ENCODE measurements at places on chromosomes 6 and 20.

- peak overlapping the region; percentile 72 for H3K4me3 ChIP-seq
- peak overlapping the region; percentile 47 for H3K27ac ChIP-seq
- peaks cover 7% of the 10 kb centered on the region for H3K4me1 ChIP-seq
- H3K36me3 ChIP-seq: no peaks in the 10 kb centered on the region
- peak; percentile 89 for DNase-seq
These were observed 7.4 kb upstream of the SLC12A5 start for GRCh38 chr20:46021361-46022359.

DNA sequence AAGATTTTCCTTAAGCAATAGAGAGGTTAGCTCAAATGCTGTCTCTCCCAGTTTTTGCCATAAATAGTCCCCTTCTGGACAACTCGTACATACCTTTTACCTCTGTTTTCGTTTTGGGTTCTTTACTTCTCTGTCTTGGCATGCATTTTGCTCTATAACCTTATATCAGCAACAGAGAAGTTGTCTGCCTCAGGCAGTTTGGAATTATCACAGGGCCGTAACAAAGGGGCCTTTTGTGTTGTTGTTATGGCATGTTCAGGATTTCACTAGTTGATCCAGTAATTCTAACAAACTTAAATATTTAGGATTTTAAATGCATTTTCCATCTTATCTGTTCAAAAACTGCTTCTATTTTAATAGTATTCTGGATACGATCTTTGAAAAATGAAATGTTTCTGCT lies 259.8 kb downstream of the CD109 start:
- no peaks in the 10 kb centered on the region for H3K27me3 ChIP-seq
- no peaks in the 10 kb centered on the region for H3K4me1 ChIP-seq
- no peak for DNase-seq
- H3K36me3 ChIP-seq: no peaks in the 10 kb centered on the region
- no peak overlapping the region for H3K27ac ChIP-seq
- H3K4me3 ChIP-seq: no peak overlapping the region

- no peaks in the 10 kb centered on the region for H3K36me3 ChIP-seq
- H3K27me3 ChIP-seq: no peaks in the 10 kb centered on the region
- H3K4me3 ChIP-seq: no peak overlapping the region
These were observed 43.3 kb downstream of the PPARD start for GRCh38 chr6:35385457-35386202.

DNA sequence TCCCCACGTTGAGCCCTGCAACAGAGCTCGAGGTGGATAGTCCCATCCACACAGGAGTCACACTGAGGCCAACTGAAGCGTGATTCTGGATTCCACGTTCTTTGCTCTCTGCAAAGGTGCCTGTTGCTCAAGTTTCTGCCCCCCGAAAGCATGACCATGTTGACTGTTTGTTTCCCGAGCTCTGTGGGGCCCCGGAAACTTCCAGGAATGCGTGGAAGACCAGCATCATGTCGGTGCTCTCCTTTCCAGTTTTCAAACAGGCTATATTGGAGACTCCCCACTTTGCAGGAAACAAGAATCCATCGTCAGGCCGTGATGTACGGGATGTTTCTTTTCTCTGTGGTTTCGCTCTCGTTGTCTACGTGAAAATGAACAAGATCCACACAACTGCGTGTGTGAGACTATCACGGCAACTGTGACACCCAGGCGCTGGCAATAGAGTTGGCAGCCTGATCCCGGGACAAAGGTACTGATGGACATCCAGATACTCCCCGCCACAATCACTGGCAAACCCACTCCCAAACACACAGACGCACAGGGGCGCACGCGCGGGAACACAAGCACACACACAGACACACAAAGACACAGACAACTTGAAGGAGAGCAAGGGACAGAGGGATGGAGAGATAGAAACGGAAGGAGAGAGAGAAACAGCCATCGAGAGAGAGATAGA lies 444.6 kb upstream of the DEFB115 start:
- H3K36me3 ChIP-seq: no peaks in the 10 kb centered on the region
- H3K27me3 ChIP-seq: no peaks in the 10 kb centered on the region
- H3K4me3 ChIP-seq: no peak overlapping the region
- no peak for DNase-seq
- H3K27ac ChIP-seq: no peak overlapping the region
- H3K4me1 ChIP-seq: peaks cover 3% of the 10 kb centered on the region

DNA sequence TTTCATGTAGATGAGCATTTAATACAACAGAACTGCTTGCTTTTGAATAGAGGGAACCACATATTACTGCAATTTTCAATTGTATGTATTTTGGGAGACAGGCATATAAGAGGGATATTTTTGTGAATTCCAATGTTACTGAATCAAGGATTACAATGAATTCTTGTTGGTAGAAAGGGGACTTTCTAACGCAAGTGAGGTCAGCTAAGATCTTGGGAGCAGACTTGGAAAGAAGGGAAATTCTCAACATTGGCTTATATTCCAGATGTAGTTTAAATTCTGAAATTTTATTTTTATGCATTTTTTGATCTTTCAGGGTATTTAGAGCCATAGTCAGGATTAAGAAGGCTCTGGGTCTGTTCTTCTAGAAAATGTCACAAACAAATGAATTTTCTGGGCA lies 43.3 kb upstream of the CTAGE9 start:
- no peaks in the 10 kb centered on the region for H3K27me3 ChIP-seq
- no peaks in the 10 kb centered on the region for H3K36me3 ChIP-seq
- H3K4me1 ChIP-seq: no peaks in the 10 kb centered on the region
- no peak overlapping the region for H3K27ac ChIP-seq
- no peak for DNase-seq

GRCh38 chr6:15905488-15906419 lies 223.1 kb upstream of the MYLIP start:
- H3K27ac ChIP-seq: no peak overlapping the region
- H3K4me1 ChIP-seq: no peaks in the 10 kb centered on the region
- H3K36me3 ChIP-seq: no peaks in the 10 kb centered on the region
- no peak for DNase-seq
- H3K4me3 ChIP-seq: no peak overlapping the region

DNA sequence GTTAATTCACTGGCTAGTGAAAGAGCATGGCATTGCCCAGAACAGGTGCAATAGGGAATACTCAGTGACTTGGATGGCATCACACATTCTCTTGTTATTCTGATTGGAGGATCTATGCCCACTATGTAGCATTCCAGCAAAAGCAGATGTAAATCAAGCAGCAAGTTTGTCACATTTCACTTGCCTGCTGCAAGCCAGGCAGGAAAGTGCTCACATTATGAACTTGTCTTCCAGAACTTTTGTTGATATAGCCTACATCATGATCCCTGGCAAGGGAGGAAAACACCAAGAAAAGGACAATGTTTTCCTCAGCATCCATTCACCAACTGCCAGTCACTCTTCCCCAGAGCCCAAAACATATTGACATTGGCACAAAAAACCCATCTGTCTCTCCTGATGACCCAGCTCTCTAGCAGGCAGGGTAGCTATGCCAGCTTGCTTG lies 77.8 kb downstream of the ARHGAP18 start:
- DNase-seq: no peak
- no peak overlapping the region for H3K4me3 ChIP-seq
- H3K27me3 ChIP-seq: no peaks in the 10 kb centered on the region
- H3K36me3 ChIP-seq: no peaks in the 10 kb centered on the region

GRCh38 chr6:6793388-6794250 lies 205.1 kb downstream of the LY86 start:
- H3K27me3 ChIP-seq: no peaks in the 10 kb centered on the region
- no peak overlapping the region for H3K4me3 ChIP-seq
- DNase-seq: no peak
- no peak overlapping the region for H3K27ac ChIP-seq

DNA sequence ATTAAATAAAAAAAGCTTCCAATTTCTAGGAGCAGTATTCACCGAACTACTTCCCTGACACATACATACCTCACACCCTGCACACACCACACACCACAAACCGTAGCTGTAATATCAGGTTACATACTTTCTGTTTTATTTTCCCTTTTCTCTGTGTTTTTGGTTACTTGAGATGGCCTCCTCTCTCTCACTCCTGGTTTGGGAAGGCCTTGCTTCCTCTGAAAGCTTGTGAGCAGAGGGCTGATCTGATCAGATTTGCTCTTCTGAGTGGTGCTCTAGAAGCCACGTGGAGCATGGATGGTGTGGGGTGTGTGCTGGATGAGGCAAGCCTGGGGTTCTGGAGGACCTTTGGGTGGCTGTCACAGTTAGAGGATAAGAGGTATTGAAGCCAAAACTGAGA lies 20.9 kb downstream of the UTRN start:
- no peak for DNase-seq
- H3K4me1 ChIP-seq: peaks cover 5% of the 10 kb centered on the region
- H3K27me3 ChIP-seq: no peaks in the 10 kb centered on the region
- peaks cover 29% of the 10 kb centered on the region for H3K36me3 ChIP-seq

- no peaks in the 10 kb centered on the region for H3K36me3 ChIP-seq
- H3K27me3 ChIP-seq: no peaks in the 10 kb centered on the region
- peaks cover 3% of the 10 kb centered on the region for H3K4me1 ChIP-seq
- H3K27ac ChIP-seq: no peak overlapping the region
- H3K4me3 ChIP-seq: no peak overlapping the region
- DNase-seq: no peak
These were observed 176.8 kb downstream of the NFATC2 start for GRCh38 chr20:51365670-51366069.

- peaks cover 3% of the 10 kb centered on the region for H3K27me3 ChIP-seq
- H3K4me3 ChIP-seq: peak overlapping the region; percentile 48
- peak overlapping the region; percentile 95 for H3K27ac ChIP-seq
These were observed 12.5 kb downstream of the VSTM2L start for GRCh38 chr20:37915434-37915787.

DNA sequence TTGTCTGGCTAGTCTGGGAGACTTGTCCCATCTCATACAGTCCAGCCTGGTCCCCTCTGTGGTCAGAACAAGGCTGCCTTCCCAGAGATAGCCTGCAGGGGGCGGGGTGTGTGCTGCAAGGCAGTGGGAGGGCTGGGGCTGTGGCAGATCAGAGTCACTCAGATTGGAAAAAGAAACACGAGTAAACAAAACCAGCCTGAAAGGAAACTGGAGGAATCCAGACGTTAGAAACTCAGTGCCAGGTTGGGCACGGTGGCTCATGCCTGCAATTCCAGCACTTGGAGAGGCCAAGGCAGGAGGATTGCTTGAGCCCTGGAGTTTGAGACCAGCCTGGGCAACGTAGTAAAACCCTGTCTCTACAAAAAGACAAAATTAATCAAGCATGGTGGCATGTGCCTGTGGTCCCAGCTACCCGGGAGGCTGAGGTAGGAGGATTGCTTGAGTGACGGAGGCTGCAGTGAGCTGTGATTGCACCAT lies 20.2 kb downstream of the LEMD2 start:
- H3K4me3 ChIP-seq: no peak overlapping the region
- H3K27me3 ChIP-seq: peaks cover 1% of the 10 kb centered on the region
- DNase-seq: peak; percentile 73
- peaks cover 12% of the 10 kb centered on the region for H3K4me1 ChIP-seq

- peaks cover 8% of the 10 kb centered on the region for H3K4me1 ChIP-seq
- DNase-seq: no peak
- no peak overlapping the region for H3K4me3 ChIP-seq
- peaks cover 5% of the 10 kb centered on the region for H3K27me3 ChIP-seq
- no peaks in the 10 kb centered on the region for H3K36me3 ChIP-seq
These were observed 53.2 kb upstream of the PLEKHG1 start for GRCh38 chr6:150546457-150546856.

DNA sequence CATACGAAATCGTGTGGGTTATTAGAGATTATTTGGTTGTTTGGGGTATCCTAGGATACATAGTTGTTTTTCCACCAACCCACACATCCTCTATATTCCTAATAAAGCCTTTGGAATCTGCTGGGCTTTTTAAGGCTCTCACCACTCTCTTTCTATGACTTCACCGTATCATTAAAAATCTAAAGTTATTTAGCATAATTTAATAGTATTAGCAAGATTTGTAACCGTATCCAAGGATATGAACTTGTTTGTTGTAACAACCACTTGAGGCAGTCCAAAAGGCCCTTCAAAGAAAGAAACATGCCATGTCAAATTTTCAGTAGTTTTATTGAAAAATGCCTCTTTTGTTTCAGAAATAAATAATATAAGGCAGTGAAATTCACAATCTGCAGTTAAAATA lies 121.8 kb downstream of the COL12A1 start:
- no peaks in the 10 kb centered on the region for H3K4me1 ChIP-seq
- peaks cover 37% of the 10 kb centered on the region for H3K27me3 ChIP-seq
- no peak overlapping the region for H3K27ac ChIP-seq
- no peak for DNase-seq

DNA sequence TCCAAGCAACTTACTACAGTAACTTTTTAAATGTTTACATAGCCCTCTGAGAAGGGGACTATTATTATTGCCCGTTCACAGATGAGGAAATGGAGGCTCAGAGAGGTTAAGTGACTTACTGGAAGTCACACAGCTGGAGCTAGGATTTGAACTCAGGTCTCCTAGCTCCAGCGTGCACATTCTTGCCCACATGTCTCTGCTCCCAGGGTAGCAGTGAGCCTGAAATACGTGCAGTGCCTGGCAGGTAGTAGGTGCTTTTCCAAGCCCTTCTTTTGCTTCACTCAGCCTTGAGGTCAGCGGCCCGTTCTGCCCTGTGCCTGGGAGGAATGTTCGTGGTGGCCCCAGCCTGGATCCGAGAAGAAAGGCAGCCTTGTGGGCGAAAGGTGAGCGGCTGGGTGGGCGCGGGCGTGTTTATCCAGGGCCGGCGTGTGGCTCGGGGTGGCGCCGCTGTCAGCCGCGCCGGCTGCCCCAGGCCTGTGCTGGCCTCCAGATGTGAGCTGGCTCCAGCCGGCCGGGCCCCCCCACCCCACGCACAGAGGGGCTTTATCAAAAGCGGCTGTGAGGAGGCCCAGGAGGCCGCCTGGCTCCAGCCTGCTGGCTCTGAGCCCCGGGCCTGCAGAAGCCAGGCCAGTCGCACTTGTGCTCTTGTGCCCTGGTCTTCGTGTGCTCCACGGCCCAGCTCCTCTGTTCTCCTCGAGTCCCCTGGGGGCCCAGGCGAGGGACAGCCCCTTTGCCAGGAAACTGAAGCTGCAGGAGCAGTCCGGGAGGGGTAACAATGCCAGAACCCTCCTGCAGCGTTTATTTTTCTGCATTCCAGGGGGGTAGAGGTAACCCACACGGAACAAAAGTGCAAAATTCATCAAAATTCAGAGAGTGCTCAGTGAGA lies 58.1 kb downstream of the UBE2V1 start:
- DNase-seq: no peak
- H3K4me3 ChIP-seq: no peak overlapping the region
- H3K4me1 ChIP-seq: peaks cover 7% of the 10 kb centered on the region
- H3K27ac ChIP-seq: no peak overlapping the region

- no peak overlapping the region for H3K27ac ChIP-seq
- DNase-seq: no peak
- H3K4me3 ChIP-seq: peak overlapping the region; percentile 16
- H3K4me1 ChIP-seq: peaks cover 12% of the 10 kb centered on the region
- no peaks in the 10 kb centered on the region for H3K36me3 ChIP-seq
These were observed 368.9 kb upstream of the JARID2 start for GRCh38 chr6:14876778-14877613.

DNA sequence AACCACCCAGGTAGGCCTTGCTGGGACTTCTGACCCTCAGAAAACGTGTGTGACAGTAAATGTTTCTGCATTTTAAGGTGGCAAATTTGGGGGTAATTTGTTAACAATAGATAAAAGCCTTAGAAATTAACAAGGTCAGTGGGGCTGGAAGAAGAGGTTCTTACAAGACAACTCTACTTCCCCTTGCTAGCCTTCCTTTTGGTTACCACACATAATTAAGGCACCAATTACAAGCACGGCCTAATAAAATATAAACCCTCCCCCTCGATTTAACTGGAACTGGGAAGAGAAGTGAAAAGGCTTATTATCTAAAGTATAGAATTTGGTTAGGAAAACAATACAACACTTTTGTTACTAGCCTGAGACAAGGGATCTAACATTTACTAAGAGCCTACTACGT lies 38.8 kb downstream of the ELOVL5 start:
- no peak for DNase-seq
- no peak overlapping the region for H3K4me3 ChIP-seq
- no peak overlapping the region for H3K27ac ChIP-seq

GRCh38 chr20:8200220-8200619 lies 68.2 kb downstream of the PLCB1 start:
- H3K4me3 ChIP-seq: no peak overlapping the region
- H3K27ac ChIP-seq: no peak overlapping the region
- no peaks in the 10 kb centered on the region for H3K27me3 ChIP-seq

Data from neuronal stem cell (in vitro differentiated cells).